ENCODE measurements at places on chromosomes 7 and 10.

DNA sequence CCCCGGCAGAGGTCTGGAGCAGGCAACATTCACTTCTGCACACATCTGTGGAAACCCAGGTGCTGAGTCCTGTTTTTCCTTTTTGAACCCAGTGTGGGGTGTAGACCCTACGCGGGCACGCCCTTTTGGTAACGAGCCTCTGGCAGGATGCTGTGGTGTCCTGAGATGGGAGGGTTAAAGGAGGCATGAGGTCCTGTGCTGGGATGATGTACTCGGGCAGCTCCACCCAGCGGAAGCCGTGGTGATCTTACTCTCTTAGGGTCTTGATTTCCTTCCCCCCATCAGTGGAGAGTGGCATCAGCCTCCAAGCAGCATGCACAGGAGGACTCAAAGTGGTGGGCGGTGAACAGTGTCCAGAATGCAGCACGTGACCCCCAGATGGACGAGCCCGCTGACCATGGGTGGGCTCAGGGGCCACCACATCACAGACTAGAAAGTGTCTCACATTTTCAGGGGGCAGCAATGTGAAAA, 148.6 kb downstream of the DNAJB6 start:
- no peak overlapping the region for H3K4me3 ChIP-seq
- no peaks in the 10 kb centered on the region for H3K4me1 ChIP-seq
- no peak overlapping the region for H3K27ac ChIP-seq
- H3K27me3 ChIP-seq, result no peaks in the 10 kb centered on the region

DNA sequence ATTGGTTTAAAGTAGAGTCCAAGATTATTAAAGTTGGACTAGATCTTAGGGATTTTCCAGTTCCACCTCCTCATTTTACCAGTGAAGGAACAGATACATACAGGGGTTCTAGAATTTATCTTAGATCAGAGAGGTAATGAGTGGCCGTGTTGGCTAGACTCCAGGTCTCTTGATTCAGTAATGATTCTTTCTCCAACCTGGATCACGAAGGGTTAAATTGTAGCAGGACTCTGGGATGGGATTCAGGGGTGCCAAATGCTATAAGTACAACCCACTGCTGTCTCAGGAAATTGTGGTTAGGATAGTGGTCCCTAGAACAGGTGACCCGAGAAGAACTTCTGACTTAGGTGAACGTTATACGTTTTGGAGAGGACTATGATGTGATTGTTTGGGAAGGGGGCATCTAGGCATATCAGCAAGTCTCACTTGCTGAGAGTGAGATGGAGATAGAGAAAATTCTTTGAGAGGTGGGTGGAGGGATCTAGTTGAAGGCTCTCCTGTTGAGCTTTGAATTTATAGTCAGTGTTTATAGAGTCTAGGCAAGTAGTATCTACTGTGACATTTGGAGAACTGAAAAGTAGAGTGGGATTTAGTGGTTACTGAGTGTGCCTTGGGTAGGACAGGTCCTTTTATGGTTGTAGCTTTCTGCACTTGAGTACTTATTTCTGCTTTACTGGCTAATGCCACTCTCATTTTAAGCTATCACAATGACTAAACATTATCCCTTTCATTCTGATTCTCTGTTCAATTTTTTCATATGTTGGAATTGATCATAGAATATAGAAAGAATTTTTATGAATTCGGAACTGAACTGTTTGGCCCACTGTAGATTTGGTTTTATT, 58.3 kb downstream of the ST7 start:
- peaks cover 5% of the 10 kb centered on the region for H3K4me1 ChIP-seq
- H3K27ac ChIP-seq, result no peak overlapping the region
- peaks cover 92% of the 10 kb centered on the region for H3K27me3 ChIP-seq
- H3K4me3 ChIP-seq, result no peak overlapping the region

GRCh38 chr7:48052748-48053147, 17.4 kb downstream of the C7orf57 start:
- H3K4me3 ChIP-seq, result no peak overlapping the region
- no peaks in the 10 kb centered on the region for H3K27me3 ChIP-seq
- no peaks in the 10 kb centered on the region for H3K36me3 ChIP-seq
- no peak for DNase-seq
- no peak overlapping the region for H3K27ac ChIP-seq

DNA sequence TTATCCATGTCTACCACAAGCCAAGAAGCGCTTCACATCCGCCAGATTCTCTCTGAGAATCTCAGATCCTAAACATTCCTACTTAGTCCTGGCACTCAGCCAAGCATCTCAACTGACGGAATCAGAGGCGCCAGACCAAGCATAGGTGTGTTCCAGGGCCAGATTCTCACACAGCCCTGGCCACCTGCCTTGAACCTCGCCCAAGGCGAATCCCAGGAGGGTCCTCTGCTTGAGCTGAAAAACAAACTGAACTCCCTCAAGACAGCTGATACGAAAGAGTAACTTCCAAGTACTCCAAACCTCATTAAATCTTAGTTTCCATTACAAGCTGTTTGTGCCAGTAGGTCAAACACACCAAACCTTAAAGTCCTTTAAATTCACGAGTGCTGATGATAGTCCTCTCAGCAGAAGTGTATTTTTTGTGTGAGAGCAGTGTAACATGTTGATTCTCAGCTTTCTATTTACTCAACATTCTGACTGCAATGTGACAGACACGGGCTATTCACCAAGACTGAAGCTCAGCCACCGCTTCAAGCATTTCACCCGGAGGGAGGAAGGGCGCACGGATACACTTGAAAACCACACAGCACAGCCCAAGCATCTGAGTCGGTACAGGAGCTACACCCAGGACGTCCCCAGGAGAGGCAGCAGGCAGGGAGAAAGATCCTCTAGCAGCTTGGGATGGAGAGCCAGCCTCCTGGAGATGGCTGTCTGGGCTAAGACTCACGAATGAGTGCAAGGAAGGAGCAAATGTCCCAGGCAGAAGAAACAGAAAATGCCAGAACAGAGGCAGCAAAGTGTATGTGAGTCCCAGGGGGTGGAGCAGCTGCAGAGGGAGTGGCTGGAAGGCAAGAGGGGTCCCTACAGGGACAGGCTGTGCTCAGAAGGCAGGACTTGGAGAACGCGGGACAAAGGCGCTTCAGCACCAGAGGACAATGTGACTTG, 6.0 kb downstream of the PARD3 start:
- H3K27me3 ChIP-seq, result no peaks in the 10 kb centered on the region
- H3K4me3 ChIP-seq, result peak overlapping the region; percentile 96
- peak overlapping the region; percentile 45 for H3K27ac ChIP-seq

DNA sequence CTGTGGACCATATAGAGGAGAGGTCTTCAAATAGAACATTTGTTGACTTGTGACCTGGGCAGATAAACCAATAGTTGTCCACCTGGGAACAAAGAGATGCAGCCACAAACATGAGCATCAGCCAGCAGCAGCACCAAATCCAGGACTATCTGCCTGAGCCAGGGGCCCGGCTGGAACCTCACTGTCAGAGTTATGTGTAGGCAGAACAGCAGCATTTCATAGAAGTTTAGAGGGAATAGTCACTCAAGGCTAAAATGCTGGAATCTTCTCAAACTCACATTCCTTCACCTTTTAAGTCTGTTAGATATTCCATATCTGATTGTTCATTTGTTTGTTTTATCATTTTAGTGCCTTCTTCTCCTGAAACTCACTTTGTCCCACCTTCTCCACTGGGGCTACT, 72.2 kb upstream of the IL6 start:
- H3K27me3 ChIP-seq, result no peaks in the 10 kb centered on the region
- H3K36me3 ChIP-seq, result peaks cover 69% of the 10 kb centered on the region
- no peak overlapping the region for H3K4me3 ChIP-seq
- no peak for DNase-seq
- no peak overlapping the region for H3K27ac ChIP-seq
- no peaks in the 10 kb centered on the region for H3K4me1 ChIP-seq

- DNase-seq, result no peak
- H3K36me3 ChIP-seq, result no peaks in the 10 kb centered on the region
- H3K27me3 ChIP-seq, result no peaks in the 10 kb centered on the region
- no peak overlapping the region for H3K4me3 ChIP-seq
Measured at GRCh38 chr7:128251337-128251736, 10.3 kb downstream of the LEP start.

- peaks cover 7% of the 10 kb centered on the region for H3K27me3 ChIP-seq
- H3K4me3 ChIP-seq, result peak within 1 kb of the TSS; percentile 23
- H3K4me1 ChIP-seq, result no peaks in the 10 kb centered on the region
- peak within 1 kb of the TSS; percentile 70 for H3K27ac ChIP-seq
Measured at GRCh38 chr10:4825868-4826791, at the start of gene AKR1E2. TSS of gene AKR1E2 (plus strand) at chr10:4826207. CDS start at chr10:4826325, 118 bp downstream.

DNA sequence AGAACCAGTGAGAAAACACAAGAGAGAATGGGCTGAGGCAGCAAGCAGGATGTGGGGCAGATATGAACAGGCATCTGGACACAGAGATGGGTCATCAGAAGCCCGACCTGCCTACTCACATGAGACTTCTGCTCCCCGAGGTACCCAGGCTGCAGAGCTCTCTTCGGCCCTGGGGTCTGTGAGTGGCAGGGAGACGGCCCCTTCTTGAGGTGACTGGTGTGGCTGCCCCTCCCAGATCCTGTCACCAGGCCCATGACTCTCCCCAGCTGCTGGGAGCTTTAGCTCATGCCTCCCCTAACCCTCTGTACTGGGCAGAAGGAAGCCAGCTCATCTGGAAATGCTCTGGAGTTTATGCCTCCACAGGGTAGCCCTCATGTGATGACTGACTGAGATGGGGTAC, 157.6 kb upstream of the PCBD1 start:
- no peak overlapping the region for H3K27ac ChIP-seq
- H3K27me3 ChIP-seq, result no peaks in the 10 kb centered on the region
- DNase-seq, result no peak
- no peaks in the 10 kb centered on the region for H3K4me1 ChIP-seq

DNA sequence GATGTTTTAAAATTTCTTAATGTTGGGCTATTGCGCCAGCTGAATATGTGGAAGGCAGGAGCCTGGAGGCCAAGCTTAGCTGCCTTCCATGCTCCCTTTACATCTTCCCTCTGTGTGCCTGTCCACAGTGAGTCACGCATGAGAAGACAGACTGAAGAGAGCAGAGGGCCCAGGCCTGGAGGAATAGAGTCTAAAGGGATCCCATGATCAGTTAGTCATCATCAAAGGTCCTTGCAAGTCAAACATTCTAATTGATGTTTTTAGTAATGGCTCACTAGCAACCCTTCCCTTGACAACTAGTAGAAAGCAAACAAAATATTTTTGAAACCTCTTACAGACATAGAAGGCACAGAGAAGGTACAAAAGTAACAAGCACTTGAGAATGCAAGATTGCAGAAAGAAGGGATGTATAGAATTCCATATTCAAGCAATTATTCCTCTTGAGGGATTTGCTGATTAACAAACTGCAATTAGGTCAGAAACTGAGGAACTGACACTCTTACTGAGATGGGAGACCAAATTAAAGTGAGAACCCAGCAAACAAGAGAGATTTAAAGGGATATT, 30.7 kb upstream of the APBB1IP start:
- H3K36me3 ChIP-seq, result no peaks in the 10 kb centered on the region
- no peak overlapping the region for H3K4me3 ChIP-seq
- no peak overlapping the region for H3K27ac ChIP-seq
- no peaks in the 10 kb centered on the region for H3K27me3 ChIP-seq
- no peaks in the 10 kb centered on the region for H3K4me1 ChIP-seq

DNA sequence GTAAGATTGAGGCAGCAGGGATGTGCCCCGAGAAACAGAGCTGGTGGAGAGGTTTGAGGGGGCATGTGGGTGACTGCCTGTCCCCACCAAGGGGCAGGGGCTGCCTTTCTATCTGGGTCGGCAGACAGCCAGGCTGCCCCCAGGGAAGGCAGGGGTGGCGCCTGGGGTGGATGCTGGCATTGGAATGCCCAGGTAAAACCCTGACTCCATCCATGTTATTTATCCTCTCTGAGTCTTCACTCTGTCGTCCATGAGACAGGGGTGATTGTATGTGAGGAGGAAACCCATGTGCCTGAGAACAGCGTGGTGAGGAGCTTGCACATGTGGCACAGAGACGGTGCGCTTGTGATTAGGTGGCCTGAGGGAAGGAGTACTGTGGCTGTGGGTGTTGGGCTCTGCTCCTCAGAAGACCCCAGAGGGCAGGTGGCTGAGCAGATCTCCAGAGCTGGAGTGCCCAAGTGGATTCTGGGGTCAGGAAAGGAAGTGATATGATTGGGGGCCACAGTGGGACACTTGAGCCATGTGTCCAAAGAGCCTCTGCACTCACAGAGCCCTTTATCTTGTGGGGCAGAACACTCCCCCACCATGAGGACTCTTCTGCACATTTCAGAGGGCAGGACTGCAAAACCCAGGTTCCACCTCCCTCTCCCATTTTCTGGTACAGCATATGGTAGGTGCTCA, 100.4 kb upstream of the RET start:
- no peaks in the 10 kb centered on the region for H3K27me3 ChIP-seq
- H3K4me1 ChIP-seq, result no peaks in the 10 kb centered on the region
- no peak for DNase-seq
- no peak overlapping the region for H3K27ac ChIP-seq

GRCh38 chr7:105423987-105424386, 35.3 kb upstream of the SRPK2 start:
- H3K27ac ChIP-seq, result no peak overlapping the region
- H3K4me1 ChIP-seq, result no peaks in the 10 kb centered on the region
- no peaks in the 10 kb centered on the region for H3K36me3 ChIP-seq
- no peak for DNase-seq

DNA sequence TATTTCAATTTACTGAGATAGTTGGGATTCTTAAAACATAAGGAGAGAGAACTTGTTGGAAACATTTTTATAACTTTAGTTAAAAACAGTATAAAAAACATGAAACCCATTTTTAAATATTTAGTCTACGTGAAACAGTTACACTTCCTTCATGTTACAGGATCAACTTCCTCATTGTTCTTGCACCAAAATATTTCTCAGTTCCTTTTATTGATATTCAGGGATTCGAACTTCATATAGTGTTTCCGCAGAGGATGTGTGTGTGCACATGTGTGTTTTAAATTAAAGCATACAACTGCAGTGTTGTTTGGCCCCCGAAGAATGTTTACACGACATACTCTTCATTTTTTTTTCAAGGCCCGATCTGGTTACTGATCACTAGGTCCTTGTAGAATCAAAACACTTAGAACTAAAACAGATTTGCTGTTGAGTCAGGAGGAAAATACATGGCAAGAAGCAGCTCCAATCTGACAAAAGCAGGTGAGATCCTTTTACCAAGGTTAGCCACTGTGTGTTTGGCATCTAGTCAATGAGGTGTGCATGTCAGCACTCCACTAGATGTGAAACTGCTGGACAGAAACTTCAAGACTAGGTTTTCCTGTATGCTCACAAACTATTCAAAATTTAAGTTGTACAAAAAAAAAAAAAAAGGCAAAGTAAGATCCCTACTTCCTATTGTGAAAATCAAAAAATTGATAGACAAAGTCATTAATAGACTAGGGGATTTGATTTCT, 60.4 kb downstream of the INSYN2A start:
- H3K27me3 ChIP-seq, result no peaks in the 10 kb centered on the region
- H3K27ac ChIP-seq, result no peak overlapping the region
- H3K36me3 ChIP-seq, result peaks cover 20% of the 10 kb centered on the region
- no peak overlapping the region for H3K4me3 ChIP-seq

DNA sequence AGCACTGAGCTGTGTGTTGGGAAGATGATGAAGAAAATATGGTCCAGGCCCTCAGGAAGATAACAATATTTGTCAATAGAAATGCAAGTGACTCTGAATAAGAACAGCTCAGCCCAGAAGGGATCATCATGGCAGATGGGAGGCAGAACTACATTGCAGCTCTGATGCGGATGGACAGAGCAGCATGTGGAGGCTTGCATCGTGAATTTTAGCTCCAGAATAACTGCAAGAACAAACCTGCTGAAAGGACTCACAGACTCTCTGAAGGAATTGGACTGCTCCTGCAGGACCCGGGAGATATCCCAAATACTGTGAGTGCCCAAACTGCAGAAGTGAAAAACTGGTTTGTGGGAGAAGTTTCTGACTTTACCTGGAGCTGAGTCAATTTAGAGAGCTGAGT, 80.6 kb upstream of the LAMB4 start:
- no peak overlapping the region for H3K4me3 ChIP-seq
- H3K36me3 ChIP-seq, result peaks cover 5% of the 10 kb centered on the region
- no peak for DNase-seq
- H3K27me3 ChIP-seq, result no peaks in the 10 kb centered on the region
- no peak overlapping the region for H3K27ac ChIP-seq

All from endodermal cell (in vitro differentiated cells).